ENCODE measurements at places on chromosomes 16 and 17. TPM values are rescaled to one million over a fixed set of nuclear protein-coding genes. Genes with fewer than 3 reads are reported as not detected.
A peak's percentile ranks its signal among the peaks of the same experiment; 100 is the strongest.

The ZNF652 gene
- total RNA-seq, result 18.2 TPM

The ZNF469 gene
- total RNA-seq, result 5.8 TPM

The SMARCE1 gene
- total RNA-seq, result 64.7 TPM

GRCh38 chr17:78154903-78155811, 9.0 kb downstream of the C17orf99 start:
- DNase-seq, result no peak

DNA sequence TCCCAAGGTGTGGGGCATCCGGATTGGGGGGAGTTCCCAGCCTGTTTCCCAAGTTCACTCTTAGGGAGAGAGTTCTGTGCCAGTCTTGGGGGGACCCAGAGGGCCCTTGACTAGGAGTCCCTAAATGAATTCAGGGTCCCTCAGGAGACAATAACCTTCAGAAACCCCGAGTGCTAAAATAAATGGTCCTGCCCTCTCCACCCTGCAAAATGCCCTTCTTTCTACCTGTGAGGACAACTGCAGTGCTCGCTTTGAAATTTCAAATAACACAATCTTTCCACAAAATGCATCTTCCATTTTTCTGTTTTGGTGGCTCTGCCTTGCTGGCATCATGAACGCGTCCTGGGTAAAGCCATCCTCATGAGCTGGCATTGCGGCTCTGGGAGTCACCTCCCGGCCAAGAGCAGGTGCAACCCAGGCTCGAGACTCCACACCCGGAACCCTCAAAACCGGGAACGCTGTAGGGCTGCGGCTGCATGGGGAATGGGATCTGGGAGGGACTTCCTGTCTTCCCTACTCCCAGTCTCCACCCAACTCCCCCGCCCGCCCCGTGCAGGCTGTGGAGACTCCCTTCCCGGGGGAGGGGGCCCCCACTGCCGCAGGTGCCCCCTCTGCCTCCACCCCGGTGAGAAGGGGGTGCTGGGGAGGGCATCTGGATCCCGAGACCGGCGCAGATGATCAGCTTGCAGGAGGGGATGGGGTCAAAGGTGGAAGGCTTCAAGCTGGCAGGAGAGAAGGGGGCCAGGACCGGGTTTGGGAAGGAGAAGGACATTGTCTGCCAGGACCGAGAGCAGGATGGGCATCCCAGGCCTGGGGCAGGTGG, at the start of gene ZNF205:
Gene ZNF205, plus strand, starts transcription at position 529 of the 823 bp plus-strand sequence. CDS start 845 bp downstream, outside the sequence.
- DNase-seq, result peak; percentile 79

DNA sequence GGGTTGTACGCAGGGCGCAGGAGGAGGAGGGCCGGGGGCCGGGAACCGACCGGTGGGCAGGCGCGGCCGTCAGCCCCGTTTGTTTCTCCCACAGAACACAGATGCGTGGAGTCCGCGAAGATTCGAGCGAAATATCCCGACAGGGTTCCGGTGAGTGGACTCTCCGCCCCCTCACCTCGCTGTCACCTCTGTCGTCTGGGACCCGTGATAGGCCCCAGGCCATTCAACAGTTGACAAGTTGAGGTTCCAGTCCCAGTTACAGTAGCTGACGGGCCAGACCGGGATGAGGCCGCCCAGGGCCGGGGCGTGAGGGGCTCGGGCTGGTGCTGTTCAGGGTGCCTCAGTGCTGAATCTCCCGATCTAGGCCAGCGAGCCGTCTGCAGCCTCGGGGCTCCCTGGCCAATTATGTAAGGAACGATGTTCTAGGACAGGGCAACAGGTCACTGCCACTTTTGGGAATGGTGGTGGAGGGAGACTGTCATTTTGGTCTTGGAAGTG, 628 bp downstream of the GABARAPL2 start:
- no peak for DNase-seq

GRCh38 chr16:84677017-84677803, 22.6 kb upstream of the USP10 start:
- no peak for DNase-seq

- DNase-seq, result no peak
Measured at GRCh38 chr17:66713533-66714042, 121.3 kb upstream of the CACNG5 start.
